GM20000 (cell line): ENCODE measurements at places on chromosomes 11 and 22.

DNA sequence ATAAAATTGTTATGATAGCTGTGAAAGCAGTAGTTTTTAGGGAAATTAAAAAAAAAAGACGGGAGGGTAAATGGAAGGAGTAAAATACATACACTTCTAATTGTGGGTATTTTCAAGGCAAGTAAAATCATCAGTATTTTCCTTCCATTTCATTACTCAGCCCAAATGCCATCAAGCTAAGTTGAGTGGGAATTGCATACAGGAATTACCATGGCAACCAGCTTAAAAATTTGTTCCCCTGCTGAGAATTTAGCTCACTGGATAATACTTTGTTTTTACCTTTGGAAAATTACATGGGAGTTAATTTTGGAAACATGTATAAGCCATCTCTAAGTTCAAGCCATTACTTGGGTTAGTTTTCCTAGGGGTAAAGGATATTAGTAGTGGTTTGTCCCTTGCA, 1873.4 kb downstream of the LRRC4C start:
- no peak for DNase-seq

- DNase-seq, result peak; percentile 56
Measured at GRCh38 chr22:20015971-20016733, 471 bp downstream of the ARVCF start.

GRCh38 chr11:861105-861479, 18.4 kb downstream of the TSPAN4 start:
- no peak for DNase-seq

DNA sequence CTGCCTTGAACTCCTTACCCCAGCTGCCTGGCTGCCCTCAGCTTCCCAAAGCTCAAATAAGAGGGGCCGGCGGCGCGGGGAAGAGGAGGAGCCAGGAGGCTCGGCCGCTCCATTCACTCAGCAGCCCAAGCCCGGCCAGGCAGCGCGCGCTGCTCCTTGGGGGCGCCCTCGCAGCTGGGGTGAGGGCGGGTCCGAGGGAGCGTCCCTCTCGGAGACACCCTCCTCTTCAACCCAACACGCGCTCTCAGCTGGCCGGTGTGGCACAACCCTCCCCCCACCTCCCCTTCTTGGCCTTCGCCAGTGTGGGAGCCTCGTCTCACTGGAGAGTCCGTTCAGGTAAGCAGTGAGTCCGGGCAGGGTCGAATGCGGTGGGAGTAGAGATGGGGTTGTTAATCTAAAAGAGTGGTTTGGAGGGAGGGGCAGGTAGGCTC, at the start of gene WT1:
Gene WT1 (minus strand): TSS at position 29 of the 431 bp plus-strand sequence.
- DNase-seq, result peak; percentile 44

- DNase-seq, result no peak
Measured at GRCh38 chr11:2389377-2390026, 11.0 kb upstream of the TSSC4 start.

DNA sequence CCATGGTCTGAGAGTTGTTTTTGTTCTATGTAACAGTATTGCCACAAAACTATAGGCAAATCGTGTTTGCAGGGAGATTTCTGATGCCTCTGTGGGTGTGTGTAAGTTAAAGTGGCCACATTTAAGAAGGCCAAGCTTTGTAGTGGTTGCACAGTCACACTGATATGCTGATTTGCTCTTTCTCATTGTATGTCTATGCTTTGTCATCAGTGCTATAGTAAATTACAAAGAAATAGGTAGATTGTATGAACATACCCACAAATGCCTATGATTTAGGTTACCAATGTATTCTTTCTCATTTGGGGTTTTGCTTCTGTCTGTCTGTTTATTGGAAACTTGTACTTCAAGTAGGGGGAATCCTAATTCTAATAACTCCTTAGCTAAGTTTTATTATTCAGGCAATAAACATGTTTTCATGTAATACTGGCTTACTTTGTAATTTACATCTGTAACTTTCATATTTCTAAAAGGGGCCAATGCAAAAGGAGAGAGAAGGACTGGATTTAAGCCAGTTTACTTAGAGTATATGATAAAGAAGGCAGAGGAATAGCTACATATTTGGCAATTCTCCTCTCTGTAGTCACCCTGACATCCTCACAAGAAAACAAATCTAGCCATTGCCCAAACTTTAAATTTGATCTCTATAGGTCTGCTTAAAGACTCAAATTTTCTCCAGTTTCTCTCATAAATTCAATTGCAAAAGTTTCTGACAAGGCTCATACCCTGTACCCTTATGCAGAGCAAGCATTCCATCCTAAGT, 2.0 kb downstream of the FIBIN start:
- no peak for DNase-seq

- no peak for DNase-seq
Measured at GRCh38 chr22:32619614-32620426, 145.2 kb downstream of the FBXO7 start.

GRCh38 chr11:66391322-66391721, 19.8 kb upstream of the SLC29A2 start:
- DNase-seq, result peak; percentile 14

- DNase-seq, result no peak
Measured at GRCh38 chr22:48321986-48322545, 1505.6 kb downstream of the BRD1 start.

DNA sequence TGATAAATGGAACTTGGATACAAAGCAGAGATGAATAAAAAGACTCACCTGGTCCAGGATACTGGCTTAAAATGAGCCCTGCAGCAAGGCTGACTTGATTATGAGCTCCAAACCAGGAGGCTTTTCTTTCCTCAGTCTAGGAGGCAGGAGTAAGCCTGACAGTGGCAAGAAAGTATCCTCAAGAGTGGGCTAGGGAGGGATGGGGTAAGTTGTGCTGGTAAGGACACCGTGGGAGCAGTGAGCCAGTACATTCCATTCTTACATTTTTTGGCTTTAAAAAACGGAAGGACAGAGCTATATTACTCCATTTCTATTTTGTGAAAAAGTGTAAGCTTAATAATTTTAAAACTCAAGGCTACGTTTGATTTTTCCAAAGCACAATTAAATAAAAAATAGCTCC, 187.1 kb upstream of the DDI1 start:
- no peak for DNase-seq

- DNase-seq, result no peak
Measured at GRCh38 chr22:42910221-42910942, 53.3 kb upstream of the ARFGAP3 start.

DNA sequence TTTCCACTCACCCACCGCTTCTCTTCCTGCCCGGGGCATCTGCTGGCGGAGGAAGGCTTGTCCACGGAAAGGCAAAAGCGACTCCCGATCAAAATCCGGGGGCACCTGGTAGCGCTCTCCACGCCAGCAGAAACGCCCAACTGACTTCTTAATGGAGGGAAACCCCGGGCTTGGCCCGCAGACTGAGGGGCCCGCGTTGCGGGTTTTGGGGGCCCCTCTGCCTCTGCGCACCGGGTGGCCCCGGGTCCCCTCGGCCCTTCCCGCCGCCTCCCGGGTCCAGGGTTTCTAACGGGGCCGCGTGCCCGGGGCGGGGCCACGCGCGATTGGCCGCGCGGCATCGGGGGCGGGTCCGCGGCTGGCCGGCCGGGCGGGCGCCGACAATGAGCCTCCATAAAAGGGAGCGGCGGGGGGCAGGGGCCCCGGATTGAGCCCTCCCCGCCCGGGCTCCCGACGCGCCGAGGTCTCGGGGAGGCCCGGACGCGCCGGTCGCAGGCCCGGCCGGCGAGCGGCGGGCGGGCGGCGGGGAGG, at the start of gene SPINDOC:
Gene SPINDOC (plus strand): TSS at position 422 of the 528 bp plus-strand sequence. CDS start 231 bp downstream, outside the sequence.
- DNase-seq, result peak; percentile 98

- no peak for DNase-seq
Measured at GRCh38 chr11:119434591-119435330, 11.8 kb upstream of the THY1 start.

DNA sequence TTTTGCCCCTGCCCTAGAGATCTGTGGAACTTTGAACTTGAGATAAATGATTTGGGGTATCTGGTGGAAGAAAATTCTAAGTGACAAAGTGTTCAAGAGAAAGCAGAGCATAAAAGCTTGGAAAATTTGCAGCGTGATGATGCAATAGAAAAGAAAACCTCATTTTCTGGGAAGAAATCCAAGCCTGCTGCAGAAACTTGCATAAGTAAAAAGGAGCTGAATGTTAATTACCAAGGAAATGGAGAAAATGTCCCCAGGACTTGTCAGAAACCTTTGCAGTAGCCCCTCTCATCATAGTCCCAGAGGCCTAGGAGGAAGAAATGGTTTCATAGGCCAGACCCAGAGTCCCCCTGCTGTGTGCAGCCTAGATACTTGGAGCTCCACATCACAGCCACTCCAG, 686.9 kb downstream of the FAM181B start:
- no peak for DNase-seq

DNA sequence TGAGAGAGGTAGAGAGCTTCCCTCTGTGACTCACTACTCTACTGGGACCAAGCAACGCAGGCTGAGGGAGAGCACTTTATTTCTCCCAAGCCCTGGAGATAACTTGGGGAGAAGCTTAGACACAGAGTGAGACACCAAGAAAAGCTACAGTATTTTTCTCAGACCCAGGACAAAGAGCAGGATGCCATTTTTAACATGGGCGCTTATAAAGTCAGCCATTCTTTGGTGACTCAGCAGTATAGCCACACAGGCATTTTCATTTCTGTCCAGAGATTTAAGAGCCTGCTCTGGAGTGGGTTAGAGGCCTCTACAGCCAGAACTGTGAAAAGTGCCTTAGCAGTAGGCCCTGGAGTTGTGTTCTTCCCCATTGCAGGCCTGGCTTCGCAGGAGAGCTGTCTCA, 55.0 kb upstream of the GLYAT start:
- DNase-seq, result no peak

GRCh38 chr11:124209824-124210357, 26.7 kb downstream of the OR10D3 start:
- no peak for DNase-seq

GRCh38 chr22:39543095-39543494, 10.5 kb upstream of the RPS19BP1 start:
- no peak for DNase-seq

DNA sequence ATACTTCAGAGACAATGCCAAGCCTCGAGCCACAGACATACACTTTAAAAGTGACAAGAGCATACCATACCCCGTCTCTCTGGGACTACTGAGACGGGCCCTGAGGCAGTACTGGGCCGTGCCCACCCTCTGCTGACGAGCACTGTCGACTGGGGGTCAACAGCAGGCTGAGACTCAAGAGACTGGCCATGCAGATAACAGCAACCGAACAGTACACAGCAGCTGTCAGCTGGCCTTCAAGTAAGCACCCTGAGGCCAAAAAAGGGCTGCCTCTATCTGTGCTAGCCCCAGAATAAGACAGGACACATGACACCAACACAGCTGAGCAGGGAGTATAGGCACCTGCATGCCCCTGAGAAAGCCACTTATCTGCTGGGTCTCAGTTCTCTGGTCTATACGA, 18.9 kb upstream of the TMEM121B start:
- DNase-seq, result no peak

GRCh38 chr22:24053481-24054226, 42.5 kb downstream of the CABIN1 start:
- DNase-seq, result peak; percentile 62

GRCh38 chr11:128762031-128762430, 68.2 kb downstream of the FLI1 start:
- no peak for DNase-seq

DNA sequence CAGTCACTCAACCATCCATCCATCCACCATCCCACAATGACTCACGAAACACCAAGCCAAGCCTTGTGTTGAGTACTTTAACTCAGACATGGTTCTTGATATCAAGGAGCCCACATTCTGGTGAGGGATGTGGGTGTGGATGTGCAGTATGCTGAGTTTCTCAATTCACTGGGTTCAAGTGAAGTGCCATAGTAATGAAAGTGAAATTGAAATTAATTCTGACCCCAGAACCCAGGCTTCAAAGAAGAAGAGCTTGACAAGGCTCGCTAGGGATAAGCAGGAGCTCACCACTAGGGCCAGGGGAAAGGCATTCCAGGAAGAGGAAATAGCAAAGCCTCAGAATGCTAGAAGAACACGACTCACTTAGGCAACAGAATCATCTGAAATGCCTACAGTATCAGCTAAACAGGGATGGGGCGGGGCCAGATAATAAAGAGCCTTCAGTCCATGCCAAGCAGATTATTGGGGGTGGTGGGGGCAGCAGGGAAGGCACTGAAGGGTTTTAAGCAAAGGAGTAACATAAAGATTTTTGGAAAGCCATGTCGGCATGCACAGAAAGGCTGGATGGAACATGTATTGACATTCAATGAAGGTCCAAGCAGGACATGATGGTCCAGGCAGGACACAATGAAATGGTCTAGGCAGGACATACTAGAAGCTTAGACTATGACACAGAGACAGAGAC, 37.2 kb downstream of the RTL6 start:
- DNase-seq, result no peak

DNA sequence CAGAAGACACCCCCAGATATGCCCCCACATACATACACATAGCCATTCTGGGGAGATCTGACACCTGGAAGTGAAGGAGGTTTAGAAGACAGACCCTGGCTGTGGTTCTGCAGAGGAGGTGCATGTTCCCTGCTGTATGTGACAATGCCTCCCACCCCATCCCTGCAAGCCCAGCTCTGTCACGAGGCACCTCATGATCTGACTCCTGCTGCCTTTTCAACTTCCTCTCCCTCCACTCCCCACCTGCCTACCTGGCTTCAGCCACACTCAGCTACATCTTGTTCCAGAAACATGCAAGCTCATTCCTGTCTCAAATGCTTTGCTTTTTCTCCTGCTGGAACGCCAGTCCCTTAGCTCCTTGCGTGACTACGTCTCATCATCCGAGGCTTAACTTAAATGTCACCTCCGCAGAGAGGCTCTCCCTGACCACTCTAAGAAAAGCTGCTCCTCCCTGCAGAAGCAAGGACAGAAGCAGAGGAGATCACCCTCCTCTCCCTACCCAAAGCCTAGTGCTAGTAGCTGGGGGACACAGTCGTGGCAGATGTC, 114.5 kb downstream of the FEZ1 start:
- DNase-seq, result no peak

- no peak for DNase-seq
Measured at GRCh38 chr11:67423466-67423865, 4.8 kb upstream of the RPS6KB2 start.

DNA sequence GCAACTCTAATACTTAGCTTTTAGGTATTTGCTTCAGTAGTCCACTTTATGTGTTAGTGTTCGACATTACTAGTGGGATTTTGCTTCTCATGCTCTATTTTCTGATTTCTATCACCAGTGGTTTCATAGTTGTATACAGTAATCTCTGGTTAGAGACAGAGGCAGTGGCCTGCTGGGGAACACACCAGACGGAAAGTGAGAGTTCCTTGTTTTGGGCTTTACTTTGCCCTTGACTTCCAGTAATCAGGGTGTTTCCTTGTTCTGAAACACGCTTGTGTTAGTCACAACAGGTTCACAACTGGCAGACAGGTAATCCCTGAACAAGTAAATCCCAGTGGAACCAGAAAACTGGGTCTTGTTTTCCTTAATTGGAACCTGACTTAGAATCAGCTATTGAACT, 56.0 kb downstream of the PACS1 start:
- no peak for DNase-seq

- no peak for DNase-seq
Measured at GRCh38 chr22:39913321-39913720, 12.4 kb downstream of the GRAP2 start.

- DNase-seq, result no peak
Measured at GRCh38 chr11:10895285-10895684, 37.4 kb upstream of the ZBED5 start.

DNA sequence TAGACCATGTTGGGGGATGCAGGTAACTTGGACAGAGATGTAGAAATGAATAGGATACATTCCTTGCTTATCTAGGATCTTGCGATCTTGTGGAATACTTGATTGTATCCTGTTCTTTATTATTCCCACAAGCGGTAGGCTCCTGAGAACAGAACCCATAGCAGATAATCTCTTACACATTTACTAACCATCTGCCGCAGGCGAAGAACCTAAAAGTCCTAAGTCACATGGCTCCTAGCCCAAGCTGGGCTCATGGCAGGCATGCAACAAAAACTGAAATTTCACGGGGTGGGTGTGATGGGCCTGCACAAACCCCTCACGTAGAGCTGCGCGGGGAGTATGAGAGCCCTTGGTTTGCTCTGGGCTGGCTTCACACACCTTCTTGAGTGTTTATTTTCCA, 177.4 kb upstream of the NECTIN1 start:
- no peak for DNase-seq
